Lower leg skin (tissue), 4 donors: ENCODE measurements at places on chromosomes 2 and 18.

GRCh38 chr2:63888490-63889402 lies 47.0 kb downstream of the UGP2 start:
- no peak for DNase-seq

DNA sequence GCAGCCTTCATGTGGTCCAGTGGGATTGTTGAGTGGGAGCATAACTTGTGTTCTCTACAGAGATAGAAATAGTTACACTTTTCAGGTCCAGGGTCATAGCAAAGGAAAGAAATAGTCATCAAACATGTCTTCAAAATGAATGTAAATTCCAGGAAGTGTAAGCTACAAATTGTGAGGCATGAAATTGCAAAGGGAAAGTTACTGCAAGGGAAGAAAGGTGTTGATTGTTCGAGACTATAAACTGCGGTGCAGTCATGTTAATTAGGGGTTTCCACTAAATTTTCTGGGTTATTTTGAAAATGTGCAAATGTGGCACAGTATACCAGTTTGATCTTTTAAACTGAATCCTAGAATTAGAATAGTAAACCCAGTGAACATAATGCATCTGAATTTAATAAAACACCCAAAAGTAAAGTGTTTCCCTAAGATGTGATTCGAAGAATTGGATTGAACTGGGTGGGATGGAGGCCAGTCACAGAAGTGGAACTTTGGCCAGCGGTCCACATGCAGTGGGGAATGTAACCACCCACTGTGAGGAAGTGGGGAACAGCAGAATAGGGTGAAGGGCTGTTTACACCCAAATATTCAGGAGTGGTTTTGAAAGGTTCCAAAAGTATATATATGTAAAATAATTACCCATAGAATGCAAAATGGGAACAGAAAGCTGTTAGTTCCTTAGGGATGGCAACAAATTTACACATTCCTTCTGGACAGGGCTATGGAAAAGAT lies 126.5 kb upstream of the CCDC68 start:
- DNase-seq, result no peak

GRCh38 chr18:54928236-54928635 lies 31.0 kb downstream of the CCDC68 start:
- DNase-seq, result no peak

GRCh38 chr18:46622451-46622850 lies 34.6 kb downstream of the LOXHD1 start:
- peak; percentile 50 for DNase-seq

- peak; percentile 87 for DNase-seq
Measured at GRCh38 chr2:231530099-231531011, at the start of gene NMUR1. NMUR1 (minus strand) TSS chr2:231530445; CDS start chr2:231530361, 84 bp downstream.

DNA sequence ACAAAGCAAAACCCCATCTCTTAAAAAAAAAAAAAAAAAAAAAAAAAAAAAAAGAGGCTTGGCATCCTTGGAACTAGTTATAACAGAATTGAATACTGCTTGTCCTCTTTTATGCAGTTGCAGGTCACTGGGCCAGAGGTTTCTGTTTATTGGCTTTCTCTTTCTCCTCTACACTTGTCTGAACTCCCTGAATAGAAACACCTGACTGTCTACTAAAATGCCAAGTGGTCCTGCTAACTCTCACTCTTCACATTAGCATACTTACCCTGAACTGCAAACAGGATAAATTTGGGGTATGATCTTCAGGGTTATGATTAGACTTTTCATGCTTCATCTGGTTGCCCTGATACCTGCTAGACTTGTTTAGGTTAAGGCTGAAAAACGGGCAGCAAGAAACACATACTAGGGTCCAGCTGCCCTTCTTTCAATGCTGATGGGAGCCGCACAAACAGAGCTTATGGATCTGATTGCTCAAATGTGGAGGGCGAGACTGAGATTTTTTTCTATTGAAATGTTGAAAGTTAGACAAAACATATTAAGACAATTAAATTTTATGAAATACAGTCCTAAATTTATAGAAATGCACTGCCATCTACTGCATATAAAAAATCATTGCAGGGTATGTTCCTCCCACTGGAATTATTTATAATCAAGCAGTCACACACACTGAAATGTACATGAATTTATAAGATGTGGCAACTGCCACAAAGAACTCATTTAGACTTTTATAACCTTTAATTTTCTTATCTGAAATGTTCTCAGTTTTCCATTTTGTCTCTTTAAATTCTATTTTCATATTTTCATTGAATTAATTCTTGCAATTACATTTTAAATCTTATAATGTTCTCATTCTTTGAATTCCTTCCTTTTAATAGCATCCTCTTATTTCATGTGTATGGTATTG lies 40.8 kb downstream of the GTF3C3 start:
- DNase-seq, result no peak

DNA sequence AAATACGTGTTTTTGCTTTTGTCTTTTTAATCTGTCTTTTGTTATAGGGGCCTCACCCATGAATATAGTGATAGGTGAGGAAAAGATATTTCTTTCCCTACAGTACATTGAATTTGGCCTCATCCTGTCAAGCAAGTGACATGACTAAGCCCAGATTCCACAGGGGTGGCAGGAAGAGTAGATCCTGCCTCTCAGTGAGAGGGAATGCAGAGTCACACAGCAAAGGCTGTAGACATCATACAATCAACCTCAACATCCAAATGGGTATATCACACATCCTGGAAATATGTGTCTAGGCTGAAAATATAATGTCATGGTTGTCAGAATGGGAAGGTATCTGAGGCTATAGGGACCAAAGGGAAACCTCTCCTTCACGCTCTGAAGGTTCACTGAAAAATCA lies 269.6 kb downstream of the CDH20 start:
- no peak for DNase-seq

- DNase-seq, result no peak
Measured at GRCh38 chr18:26356045-26356785, 130.0 kb downstream of the TAF4B start.
